CD4-positive, alpha-beta T cell treated with Interferon gamma for 1 hour (primary cell): ENCODE measurements at places on chromosomes 4 and X.

- DNase-seq = no peak
Measured at GRCh38 chrX:3166670-3167455, 125.6 kb downstream of the ARSF start.

GRCh38 chr4:94603170-94603747, 151.5 kb downstream of the PDLIM5 start:
- no peak for DNase-seq

DNA sequence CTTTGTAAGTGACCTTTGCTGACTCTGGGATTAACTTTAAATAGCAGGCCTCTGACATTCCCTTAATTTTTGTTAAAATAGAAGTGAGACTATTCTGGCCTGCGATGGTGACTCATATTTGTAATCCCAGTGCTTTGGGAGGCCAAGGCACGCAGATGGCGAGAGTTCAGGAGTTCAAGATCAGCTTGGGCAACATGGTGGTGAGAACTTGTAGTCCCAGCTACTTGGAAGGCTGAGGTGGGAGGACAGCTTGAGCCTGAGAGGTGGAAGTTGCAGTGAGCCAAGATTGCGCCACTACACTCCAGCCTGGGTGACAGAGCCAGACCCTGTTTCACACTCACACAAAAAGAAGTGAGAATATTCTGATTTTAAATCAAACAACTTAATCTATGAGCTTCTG, 27.3 kb downstream of the ZNF330 start:
- no peak for DNase-seq

DNA sequence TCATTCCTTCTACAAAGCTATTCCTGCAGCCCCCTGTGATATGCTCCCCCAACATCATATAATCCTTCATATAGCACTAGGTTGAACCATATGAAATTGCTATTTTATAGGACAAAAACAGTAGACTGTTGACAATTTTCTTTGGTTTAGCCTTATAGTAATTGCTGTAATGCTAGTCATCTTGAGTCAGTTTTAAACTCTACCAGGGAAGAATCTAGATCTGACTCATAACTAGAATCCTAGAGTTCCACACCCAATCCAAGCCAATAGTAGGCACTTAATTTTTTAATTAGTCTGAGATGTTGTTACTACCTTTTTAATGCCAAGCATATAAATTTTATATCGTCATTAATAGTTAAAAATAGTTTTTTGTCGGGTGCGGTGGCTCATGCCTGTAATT, 136.8 kb downstream of the CHRNA9 start:
- DNase-seq = no peak

DNA sequence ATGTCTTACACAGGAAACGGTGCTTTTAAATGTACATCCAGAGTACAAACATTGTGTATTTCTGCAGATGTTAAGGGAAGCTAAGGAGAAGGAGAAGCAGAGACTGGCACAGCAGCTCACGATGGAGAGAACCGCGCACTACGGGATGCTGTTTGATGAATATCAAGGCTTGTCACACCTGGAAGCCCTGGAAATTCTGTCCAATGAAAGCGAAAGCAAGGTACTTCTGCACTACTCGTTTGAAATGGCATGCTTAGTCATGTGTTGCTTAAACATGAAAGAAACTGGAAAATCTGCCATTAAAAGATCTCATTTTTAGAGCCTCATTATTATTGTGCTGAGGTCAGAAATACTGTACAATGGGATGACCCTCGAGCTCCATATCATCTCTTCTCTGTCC, 47.2 kb downstream of the FAM114A1 start:
- no peak for DNase-seq

- DNase-seq = no peak
Measured at GRCh38 chrX:23656091-23656490, 11.2 kb upstream of the PRDX4 start.

DNA sequence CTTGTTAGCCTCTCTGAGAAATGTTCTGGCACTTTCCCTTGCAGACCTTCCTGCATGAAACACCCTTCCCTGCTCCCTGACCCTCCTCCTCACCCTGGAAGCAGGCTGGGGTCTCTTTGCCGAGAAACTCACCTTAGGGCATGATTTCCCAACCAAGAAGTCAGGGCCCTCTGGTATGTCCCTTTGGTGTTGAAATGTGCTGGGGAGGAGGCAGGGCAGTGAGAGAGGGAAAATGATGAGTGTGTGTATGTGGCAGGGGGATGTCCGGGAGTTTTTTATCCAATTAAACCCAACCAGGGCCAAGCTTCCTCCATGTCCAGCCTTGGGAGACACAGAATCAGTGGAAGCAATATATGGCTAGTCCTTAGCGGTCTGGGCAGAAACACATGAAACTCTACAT, 5.1 kb downstream of the ELF4 start:
- DNase-seq = no peak

DNA sequence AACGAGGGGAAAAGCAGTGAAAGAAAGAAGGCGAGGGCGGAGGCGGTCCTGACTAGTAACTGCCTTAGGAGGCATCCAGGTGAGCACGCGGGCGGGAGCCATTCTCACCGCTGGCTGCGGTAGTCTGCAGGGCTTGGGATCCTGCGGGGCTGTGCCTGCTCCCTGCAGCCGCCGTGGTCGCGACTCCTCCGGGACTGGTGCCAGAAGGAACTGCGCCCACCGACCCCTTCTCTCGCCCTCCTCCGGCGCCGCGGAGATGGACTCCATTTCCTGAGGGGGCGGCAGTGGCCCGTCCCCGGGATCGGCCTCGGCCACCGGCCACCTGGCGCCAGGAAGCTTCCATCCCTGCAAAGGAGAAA, 543 bp downstream of the NFXL1 start:
- DNase-seq = peak; percentile 1

- no peak for DNase-seq
Measured at GRCh38 chrX:40582811-40583210, 2.0 kb downstream of the ATP6AP2 start.

GRCh38 chrX:111127038-111127437, 31.0 kb downstream of the PAK3 start:
- no peak for DNase-seq

DNA sequence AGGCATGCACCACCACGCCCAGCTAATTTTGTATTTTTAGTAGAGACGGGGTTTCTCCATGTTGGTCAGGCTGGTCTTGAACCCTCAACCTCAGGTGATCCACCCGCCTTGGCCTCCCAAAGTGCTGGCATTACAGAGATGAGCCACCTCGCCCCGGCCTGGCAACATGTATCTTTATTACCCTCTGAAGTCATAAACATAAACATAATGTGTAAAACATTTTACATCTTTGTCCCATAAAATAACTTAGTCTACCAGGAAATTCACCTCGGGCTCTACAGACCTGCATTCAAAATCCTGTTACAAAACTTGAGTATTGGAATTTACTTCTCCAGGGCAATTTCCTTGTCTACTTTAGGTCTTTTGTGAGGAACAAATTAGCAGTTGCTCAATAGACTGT, 68.1 kb upstream of the DUSP21 start:
- no peak for DNase-seq

DNA sequence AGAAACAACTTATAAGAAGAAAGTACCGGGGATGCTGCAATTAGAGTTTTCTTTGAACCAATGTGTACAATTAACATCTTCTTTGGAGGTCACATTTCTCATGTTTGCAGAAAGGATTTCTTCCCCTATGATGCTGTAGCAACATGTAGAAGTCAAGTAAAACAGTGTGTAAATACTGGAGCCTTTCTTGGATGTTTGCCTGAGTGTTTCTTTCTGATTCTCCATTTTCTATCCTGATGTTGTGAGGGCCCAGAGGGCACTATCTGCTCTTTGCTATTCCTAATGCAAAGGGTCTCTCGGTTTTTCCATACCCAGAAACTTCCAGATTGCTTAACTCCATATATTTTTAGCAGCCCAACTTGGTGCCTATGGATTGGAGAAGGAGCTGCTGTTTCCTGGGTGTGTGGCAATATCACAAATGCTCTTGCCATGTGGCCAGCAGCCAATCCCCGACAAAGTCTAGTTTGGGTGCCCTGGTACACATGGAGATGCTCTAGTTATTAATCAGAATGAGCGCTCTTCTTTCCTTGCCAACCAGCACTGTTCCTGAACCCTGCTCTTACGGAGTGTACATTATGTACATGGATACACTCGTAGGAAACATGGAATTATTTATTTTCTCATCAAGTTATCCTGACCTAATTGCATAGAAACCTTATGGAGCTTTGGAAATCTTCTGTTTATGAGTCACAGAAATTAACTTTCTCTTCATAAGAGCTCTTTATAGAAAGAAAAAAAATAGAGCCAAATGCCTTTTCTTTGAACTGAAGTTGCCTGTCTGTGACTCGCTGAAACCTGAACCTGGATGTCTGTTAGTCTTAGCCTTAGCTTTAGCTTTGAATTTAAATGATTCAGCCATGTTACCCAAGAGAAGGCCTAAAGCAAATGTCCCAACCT, 67.0 kb upstream of the GPC4 start:
- no peak for DNase-seq

DNA sequence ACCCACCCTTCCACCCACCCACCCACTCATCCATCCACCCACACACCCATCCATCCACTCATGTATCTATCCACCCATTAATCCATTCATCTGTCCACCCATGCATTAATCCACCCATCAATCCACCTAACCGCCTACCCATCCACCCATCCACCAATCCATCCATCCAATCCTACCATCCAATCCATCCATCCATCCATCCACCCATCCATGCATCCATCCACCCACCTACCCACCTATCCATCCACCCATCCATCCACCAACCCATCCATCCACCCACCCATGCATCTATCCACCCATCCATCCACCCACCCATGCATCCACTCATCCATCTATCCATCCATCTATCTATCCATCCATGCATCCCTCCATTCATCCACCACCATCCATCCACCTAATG, 34.8 kb upstream of the AFAP1 start:
- no peak for DNase-seq

GRCh38 chrX:7706032-7706431, 136.9 kb upstream of the VCX start:
- no peak for DNase-seq

DNA sequence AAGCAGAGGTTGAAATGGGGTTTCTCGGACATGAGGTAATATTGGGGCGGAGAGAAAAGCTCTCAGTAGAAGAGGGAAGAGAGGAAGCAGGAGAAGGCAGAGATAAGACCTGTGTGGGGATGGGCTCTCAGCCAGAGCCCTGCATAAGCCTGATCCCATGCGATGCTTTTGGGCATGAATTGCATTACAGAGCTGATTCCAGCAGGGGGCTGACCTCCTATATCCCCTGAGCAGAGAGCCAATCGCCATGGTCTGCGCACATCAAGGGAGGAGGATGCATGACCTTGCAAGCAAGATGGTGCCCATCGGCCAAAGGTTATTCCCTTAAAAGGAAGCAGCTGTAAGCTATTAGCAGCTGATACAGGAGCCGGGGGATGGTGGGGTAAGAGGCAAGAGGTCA, 7.6 kb downstream of the ANOS1 start:
- DNase-seq = no peak

GRCh38 chrX:136823175-136823574, 42.4 kb upstream of the ARHGEF6 start:
- DNase-seq = no peak

DNA sequence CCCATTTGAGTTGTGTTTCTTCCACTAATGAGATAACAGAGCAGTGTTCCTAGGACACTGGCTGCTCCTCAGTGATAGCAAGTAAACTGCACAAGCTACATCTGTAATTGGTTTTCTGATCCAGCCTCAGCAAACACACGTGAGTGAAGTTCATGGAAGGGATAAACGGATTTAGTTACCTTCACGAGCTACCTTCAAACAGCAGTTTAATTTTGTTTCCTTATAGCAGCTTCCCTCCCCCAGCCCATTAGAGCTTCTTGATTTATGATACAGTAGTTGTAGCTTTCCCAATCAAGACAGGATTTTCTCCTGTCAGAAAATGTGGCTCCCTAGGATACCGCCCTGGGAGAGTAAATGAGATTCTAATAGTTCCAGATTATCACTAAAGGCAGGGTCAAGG, 634.2 kb upstream of the FAT1 start:
- DNase-seq = no peak

DNA sequence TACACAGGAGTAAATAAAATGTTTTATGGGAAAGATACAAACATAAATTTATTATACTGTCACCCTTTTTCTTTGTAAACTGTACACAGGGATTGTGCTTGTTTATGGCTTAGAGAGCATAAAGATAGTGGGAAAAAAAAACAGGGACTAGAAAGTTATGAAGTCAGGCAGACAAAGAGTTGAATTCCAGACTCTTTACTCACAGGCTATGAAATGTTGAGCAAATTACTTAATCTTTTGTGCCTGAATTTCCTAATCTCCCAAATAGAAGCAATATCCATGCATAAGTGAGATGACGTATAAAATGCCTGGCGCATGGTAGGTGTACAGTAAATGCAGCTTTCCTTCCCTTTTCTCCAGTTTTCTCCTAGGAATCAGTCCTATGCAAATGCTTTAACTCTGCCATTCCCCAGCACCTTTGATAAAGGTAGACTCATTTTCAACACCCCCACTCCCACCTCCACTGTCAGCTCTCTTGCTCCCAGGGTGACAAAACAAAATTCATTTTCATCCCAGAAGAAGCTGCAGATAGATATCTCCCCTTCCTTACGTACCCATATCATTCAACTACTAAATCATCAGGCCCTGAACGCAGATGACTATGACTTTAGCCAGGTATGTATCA, 44.5 kb upstream of the BTC start:
- DNase-seq = no peak

- DNase-seq = no peak
Measured at GRCh38 chr4:34258176-34258575, 1986.1 kb downstream of the ARAP2 start.

- DNase-seq = no peak
Measured at GRCh38 chr4:31234901-31235300, 514.7 kb downstream of the PCDH7 start.

- no peak for DNase-seq
Measured at GRCh38 chr4:3489451-3489962, 26.4 kb downstream of the DOK7 start.

DNA sequence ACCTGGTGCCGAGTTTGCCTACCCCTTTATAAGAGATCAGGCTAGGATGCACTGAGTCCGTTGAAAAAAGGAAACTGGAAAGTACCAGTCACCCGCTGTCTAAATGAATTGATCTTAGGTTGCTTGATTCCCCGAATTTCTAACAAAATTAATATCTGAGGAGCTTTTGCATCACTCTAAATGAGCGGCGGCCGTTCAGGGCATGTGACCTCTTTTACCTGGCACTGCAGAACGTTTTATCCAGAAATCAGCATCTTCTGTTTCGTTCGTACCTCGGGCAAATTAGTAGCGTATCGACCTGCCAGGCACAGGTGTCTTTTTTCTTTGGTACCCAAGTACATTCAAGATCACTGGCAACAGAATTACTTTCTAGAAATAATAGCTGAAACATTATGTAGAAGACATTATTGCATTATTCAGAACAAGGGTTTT, 876 bp downstream of the KLHL2 start:
- DNase-seq = no peak

- no peak for DNase-seq
Measured at GRCh38 chr4:179586460-179586859, 2144.2 kb upstream of the AGA start.

DNA sequence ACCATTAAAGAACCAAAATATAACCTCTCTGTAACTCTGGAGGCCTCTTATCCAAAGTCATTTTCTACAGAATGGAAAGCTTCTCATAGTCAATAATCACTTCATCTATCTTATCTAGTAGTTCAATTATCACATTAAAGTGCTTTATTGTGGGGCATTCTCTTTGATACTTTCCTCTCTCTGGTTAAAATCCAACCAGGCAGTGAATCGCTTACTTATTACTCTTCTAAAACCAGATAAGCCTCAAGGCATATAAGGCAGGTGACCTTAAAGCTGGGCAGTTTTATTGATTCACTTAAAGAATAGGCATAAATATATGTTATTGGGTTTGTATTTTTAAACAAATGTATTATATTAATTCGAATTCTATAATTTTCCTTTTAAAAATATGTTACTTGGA, 2162.1 kb upstream of the TENM3 start:
- DNase-seq = no peak
